ENCODE measurements at places on chromosomes 2 and 18.

- DNase-seq: no peak
Measured at GRCh38 chr2:226644399-226644865, 155.2 kb downstream of the IRS1 start.

DNA sequence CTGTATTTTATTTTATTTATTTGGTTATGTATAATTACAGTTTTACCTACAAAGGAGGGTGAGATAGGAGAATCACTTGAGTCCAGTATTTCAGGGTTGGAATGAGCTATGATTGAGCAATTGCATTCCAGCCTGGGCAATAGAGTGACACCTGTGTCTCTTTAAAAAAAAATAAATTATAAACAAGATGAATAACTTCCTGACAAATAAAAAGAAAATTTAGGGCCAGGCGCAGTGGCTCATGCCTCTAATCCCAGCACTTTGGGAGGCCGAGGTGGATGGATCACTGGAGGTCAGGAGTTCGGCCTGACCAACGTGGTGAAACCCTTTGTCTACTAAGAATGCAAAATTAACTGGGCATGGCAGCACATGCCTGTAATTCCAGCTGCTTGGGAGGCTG is 17.3 kb downstream of the MTA3 start:
- DNase-seq: no peak

DNA sequence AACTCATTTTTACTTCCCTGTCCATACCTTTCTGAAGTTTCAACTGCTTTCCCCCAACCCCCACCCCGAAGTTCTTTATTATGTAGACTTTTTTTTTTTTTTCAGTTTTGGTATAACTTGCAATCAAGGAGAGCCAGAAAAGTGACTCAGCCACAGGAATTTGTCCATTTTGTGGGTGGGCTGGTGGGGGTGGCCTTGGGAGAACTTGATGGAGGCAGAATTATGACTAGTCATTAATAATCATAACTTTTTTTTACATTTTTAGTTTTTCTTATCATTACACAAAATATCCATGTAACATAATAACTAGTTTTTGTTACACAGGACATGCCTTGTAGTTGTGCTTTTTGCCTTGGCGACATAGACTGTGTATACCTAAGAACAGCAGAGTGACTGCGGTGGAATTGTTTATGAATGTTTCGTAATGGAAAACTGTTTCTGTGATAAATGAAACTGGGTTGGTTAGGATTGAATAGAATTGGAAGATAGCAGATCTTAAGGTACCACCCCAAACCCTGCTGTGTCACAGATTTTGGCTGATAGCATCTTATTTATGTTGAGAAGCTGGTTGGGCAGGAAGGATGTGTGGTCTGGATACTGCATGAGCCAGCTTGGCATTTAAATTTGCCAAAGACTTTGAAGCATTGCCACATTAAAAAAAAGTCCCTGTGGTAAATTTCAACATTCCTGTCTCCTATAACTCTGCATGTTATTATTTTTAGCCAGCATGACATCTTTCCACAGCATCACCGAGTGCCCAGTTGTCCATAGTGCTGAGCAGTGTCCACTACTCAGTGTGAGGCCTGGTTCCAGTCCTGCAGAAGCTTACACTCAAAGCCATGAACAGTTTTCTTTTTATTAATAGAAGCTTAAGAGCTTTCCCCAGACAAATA is 30.7 kb downstream of the LYPD6B start:
- no peak for DNase-seq

DNA sequence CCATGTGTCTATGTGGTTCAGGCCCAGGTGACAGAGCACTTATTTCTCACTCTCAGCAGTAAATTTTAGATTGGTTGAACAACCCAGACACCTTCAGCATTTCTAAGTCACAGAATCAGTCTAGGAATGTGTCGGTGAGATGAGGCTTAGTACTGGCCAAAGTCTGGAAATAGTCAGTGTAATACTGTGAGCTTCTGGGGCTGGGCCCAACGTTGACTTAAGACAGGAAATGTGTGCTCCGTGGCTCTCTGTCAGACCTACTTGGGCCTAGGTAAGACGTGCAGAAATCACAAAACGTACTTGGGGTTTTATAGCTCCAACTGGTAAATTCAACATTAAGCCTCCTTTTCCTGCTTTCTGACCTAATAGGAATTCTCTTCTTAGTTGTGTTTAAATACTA is 160.3 kb upstream of the COL3A1 start:
- no peak for DNase-seq

DNA sequence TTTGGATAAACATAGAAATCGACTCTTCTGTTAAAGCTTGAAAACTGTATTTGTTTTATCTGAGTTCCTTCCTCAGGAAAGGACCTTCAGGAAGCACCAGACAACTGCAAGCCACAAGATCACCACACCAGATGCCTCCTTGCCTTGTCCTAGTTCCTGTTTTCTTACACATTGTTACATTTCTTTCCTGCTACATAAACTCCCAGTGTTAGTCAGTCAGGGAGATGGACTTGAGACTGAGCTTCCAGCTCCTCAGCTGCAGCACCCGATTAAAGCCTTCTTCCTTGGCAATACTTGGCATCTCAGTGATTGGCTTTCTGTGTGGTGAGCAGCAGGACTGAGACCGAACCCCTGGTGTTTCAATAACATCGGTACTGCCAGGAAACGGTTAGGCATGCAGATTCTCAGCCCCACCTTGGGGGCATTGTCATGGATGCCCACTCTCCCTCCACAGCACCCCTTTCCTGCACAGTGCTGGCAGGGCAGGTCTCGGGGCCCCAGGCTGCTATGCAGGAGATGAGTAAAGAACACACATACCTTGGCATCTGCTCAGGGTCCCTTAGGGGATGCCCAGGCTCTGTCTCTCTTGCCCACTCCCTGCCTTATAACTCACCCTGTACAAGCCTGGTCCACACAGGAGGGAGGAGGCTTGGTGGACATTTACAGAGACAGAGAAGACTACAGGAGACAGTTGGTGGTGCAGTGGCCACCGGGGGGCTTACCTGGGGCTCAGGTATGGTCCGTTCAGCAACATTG is 32.6 kb downstream of the ANKMY1 start:
- DNase-seq: no peak

GRCh38 chr18:75504469-75504868 is 77.0 kb upstream of the SMIM21 start:
- DNase-seq: no peak

DNA sequence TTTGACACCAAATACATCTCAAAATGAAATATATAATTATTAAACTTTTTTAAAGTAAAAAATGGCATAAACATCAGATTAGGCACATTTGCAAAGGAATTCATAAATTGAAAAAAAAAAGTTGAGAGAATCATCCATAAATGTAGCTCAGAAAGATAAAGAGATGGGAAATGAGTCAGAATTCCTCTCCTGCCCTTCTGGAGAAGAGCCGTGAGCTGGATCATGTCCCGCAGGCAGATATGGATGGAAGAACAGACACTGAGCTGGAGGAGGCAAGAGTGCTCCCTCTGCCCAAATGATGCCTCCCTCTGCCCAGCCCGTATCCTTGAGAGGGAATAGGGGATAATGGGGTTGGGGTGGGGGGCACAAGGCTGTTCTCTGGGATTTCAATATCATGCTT is 190.9 kb downstream of the TFCP2L1 start:
- no peak for DNase-seq

DNA sequence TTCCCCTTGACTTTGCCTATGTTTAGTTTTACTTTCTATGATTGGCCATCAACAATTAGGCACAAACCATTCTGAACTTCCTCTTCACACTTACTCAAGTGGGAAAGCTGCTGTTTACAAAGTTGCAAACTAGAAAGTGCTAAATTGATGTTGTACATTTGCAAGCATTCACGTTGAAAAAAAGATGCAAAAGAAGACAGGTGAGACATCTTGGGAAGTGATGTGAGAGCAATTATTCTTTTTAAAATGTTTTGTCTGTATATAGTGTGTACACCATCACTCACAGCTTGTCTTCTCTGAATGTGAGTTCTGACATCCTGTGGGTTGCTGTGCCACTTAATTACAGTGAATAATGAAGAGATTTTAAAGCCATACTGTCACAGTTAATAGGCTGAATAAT is 874.1 kb upstream of the LRATD1 start:
- no peak for DNase-seq

DNA sequence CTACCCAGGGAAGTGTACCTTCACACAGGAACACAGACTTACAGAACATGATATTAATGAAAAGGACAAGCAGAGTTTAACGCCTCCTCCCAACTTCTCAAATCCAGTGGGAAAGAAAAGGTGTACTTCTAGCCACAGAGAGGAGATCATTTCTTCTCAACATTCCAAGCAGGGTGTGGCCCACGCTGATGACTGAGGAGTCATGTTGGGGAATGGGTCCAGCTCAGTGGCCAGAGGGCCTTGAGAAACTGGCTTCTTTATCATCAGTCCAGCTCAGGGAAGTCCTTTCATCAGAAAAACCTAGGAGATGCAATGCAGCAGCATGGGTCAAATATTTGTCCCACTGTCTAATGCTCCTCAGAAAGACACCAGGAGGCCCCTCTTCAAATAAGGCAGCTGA is 63.0 kb downstream of the RBM43 start:
- DNase-seq: no peak

- no peak for DNase-seq
Measured at GRCh38 chr2:139369423-139370409, 589.5 kb upstream of the NXPH2 start.

GRCh38 chr2:106018141-106018540 is 176.0 kb downstream of the UXS1 start:
- DNase-seq: no peak

DNA sequence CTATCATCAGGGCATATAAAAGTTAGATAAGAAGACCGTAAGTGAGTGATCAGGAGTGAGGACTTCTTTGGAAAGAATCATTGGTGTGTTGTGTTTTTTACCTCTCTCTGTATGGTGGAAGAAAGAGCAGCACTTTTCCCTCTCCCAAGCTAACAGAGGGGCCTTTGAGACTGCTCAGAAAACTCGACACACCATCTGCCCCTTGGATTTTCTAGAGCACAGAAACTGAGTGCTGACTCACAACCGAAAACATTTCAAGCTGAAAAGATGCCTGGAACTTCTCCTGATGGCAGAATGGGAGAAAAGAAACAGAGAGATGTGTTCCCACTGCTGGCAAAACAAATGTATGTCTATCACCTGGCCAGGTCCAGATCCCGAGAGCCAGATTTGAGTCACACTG is 156.6 kb downstream of the DNAH7 start:
- no peak for DNase-seq

DNA sequence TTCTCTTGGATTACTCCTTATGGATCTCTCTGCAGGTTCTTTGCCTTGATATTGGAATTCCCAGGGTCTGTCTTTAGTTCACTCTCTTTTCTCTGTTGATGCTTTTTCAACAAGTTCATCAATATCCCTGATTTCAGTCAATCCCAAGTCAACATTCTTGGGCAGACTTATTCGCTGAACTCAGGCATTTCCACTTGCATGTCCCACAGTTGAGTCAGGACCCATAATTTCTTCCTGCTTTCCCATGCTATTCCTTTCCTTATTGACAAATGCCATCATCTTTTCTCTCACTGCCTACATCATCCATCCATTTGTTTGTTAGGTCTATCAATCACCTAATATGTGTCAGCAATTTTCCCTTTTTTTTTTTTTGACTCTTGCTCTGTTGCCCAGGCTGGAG is 11.6 kb downstream of the GPD2 start:
- no peak for DNase-seq

- DNase-seq: no peak
Measured at GRCh38 chr2:11080253-11081115, 74.8 kb upstream of the SLC66A3 start.

DNA sequence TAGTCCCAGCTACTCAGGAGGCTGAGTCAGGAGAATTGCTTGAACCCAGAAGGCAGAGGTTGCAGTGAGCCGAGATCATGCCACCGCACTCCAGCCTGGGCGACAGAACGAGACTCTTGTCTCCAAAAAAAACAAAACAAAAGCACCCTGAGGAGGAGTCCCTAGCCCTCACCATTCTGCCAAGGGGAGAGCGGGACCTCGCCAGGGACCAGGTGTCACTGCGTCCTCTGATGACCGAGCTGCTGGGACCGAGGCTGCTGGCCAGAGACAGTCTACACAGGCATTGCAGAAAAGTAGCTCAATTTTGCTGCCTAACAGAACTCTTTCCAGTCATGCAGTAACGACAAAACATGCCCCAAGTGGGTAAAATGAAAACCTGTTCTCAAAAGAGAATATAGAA is 18.4 kb downstream of the NCK2 start:
- DNase-seq: no peak

- DNase-seq: no peak
Measured at GRCh38 chr18:336713-337112, 68.9 kb upstream of the THOC1 start.

- no peak for DNase-seq
Measured at GRCh38 chr2:18926631-18927524, 337.5 kb upstream of the NT5C1B start.

- no peak for DNase-seq
Measured at GRCh38 chr2:121356058-121356640, 71.1 kb upstream of the TFCP2L1 start.

- no peak for DNase-seq
Measured at GRCh38 chr2:105252271-105252670, 10.7 kb downstream of the GPR45 start.

DNA sequence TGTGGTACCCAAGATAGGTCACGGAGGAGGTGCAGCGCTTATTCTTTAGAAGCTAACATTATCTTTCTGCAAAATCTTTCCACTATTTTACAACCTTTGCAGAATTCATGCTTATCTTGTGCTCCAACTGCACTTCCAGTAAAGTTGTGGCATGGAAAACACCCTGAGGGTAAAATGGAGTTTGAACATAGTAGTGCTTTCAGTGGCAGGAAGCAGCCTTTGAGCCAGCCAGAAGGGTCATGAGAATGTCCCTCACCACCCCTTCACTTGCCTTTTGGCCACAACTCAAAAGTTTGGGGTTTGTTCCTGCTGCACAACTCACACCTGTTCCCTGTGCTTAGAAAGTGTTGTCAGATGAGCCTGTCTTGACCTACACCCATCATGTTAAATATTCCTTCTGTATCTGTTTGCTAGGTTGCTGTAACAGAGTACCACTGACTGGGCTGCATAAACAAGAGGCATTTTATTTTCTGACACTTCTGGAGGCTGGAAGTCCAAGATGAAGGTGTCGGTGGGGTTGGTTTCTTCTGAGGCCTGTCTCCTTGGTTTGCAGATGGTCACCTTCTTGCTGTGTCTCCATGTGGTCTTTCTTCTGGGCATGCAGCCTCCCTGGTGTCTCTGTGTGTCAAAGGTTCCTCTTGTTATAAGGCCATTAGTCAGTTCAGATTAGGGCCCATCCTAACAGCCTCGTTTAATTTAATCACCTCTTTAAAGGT is 194.1 kb downstream of the SMAD7 start:
- DNase-seq: no peak

DNA sequence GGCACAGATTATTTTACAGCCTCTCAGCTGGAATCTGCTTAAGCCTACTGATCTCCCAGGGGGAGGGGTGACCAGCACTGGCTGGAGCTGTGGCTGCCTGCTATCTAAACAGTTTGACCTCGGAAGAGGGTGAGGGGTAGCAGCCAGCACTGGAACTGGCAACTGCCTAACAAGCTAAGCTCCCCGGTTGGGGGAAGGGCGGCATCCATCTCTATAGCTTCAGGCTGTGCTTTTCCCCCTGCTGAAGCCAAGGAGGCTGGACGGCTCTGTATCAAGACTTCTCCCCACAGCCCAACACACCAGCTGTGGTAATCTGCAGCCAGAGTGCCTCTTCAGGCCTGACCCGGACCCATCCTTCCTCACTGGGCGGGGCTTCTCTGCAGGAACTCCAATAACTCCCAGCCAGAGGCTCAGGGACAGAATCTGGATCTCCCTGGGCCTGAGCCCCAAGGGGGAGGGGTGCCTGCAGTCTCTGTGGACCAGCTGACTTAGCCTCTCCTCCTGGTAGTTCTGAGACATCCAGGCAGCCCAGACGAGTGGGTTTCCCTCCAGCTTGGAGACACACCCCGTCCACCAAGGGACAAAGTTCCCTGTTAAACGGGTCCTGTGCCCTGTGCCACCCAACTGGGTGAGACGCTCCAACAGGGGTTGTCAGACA is 560.2 kb downstream of the LRP1B start:
- DNase-seq: no peak
